AML-193 (cell line): ENCODE measurements at places on chromosomes 12 and 14.

DNA sequence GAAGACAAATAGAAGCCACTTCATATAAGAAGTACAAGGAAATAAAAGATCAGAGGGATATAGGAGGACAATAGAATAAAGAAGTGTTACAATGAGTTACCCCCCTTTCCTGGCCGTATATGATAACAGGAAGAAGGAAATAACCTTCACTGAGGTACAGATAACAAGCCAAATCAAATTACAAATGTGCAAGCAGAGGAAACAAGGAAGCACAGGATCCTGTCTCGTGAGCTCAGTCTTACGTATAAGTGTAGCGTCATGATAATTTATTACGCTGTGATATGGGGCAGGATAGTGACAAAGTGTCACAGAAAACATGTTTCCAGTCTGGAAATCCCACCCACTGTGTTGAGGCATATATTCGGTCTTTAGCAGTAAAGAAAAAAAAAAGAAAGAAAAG is 26.5 kb downstream of the CRACR2A start:
- no peak for DNase-seq

DNA sequence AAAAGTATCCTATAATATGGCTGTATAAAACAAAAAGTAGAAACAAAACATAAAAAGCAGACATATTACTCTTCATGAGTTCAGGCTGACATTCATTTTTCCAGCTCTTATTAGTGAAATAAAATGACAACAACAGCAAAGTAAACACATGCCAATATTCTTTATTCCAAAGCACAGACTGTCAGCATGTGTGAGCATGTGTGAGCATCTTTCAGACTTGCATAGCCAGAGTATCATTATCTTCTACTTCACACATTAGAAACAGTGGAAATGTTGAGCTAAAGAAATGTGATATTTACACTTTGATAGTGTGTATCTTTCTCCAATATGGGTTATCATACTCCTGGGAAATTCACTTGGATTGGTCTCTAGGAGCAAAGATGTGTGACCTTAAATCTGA is 476.6 kb upstream of the TMEM132C start:
- DNase-seq, result no peak

- DNase-seq, result no peak
These were observed 18.6 kb downstream of the KMT2D start for GRCh38 chr12:49041881-49042484.

- DNase-seq, result no peak
These were observed 36.9 kb upstream of the WDR89 start for GRCh38 chr14:63678536-63678935.

DNA sequence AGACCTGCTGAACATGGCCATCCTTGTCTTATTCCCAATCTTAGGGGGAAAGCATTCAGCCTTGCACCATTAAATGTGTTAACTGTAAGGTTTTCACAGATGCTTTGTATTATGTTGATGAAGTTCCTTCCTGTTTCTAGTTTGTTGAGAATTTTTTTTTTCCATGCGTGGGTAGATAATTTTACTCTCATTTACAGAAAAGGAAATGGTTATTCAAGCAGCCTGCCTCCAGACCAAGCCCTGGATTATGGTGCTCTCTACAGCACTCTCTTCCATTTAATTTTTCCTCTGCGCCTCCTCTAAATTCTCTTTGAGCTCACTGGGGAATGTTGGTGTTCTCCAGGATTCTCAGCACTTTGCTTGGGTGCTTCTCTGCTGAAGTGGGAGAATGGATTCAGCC is 179.3 kb upstream of the PZP start:
- no peak for DNase-seq

- peak; percentile 10 for DNase-seq
These were observed 56.5 kb downstream of the SLC38A1 start for GRCh38 chr12:46212108-46212982.

DNA sequence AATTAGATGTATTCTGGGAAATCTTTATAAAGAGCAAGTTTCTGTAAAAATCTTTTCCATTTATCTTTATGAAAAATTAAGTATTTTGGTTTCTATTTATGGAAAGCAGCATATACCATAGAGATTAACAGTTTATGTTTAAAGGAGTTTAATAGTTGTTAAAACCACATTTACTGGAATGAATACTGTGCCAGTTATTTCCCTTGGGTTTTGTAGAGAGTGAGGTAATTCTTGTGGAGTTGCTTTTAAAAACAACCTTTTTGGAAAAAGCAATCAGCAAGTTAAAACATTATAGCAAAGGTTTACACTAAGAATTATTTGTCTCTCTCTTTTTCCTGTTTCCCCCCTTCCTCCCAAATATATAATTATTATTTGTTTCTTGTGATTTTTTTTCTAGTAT is 34.9 kb downstream of the AEBP2 start:
- no peak for DNase-seq

GRCh38 chr14:24251880-24252288 is 9.5 kb upstream of the TINF2 start:
- no peak for DNase-seq

DNA sequence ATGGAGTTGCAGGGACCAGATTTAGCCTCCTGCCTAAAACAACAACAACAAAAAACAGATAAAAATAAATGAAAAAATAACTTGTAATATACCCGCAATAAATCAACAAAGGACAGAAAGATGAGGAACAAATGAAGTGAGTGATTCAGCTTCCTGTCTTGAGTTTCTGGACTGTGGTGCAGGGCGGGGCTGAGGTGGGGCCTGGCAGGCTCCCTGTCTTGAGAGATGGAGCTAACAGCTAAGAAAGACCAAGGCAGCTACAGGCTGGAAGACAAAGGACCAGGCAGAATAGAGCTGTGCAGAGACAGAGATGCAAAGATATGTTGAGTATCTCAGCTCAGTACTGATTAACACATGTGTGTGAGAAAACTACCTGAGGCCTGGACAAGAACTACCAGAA is 879.2 kb downstream of the AACS start:
- DNase-seq, result no peak

- peak; percentile 14 for DNase-seq
These were observed 72.4 kb downstream of the TTC9 start for GRCh38 chr14:70714055-70714550.

GRCh38 chr14:93112891-93113677 is 2.6 kb downstream of the ITPK1 start:
- peak; percentile 73 for DNase-seq

GRCh38 chr12:1791104-1791841 is 29.1 kb upstream of the LRTM2 start:
- DNase-seq, result peak; percentile 68

GRCh38 chr14:63295231-63295685 is 23.5 kb downstream of the GPHB5 start:
- DNase-seq, result no peak

DNA sequence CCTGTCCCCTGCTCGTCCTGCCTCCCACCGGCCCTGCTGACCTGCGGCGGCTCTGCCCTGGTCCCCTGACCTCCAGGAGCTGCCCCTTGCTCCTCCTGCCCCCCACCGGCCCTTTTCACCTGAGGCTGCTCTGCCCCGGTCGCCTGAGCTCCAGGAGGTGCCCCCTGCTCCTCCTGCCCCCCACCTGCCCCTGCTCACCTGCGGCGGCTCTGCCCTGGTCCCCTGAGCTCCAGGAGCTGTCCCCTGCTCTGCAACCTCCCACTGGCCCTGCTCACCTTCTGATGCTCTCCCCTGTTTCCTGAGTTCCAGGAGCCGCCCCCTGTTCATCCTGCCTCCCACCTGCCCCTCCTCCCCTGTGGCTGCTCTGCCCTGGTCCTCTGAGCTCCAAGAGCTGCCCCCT is 101.3 kb downstream of the TMEM121 start:
- DNase-seq, result no peak

GRCh38 chr12:131260251-131260905 is 306.7 kb downstream of the ADGRD1 start:
- no peak for DNase-seq

DNA sequence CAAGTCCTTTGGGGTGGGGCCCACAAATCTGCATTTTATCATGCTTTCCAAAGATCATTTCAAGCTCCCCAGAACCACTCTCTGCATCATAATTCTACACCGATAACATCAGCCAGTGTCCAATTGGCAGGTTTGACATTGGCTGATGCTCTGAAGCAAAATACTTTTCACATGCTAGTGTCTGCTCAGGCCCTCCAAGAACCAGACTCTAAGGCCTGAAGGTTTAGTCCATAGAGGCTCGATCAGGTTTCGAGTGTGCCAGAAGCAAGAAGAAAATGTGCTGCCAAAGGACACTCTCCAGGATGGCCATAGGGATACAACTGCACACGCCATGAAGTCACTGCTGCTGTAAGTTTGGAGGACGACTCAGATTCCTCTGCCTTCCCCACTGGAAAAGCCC is 280.3 kb downstream of the KSR2 start:
- DNase-seq, result no peak

- no peak for DNase-seq
These were observed 214.6 kb downstream of the PHETA1 start for GRCh38 chr12:111154147-111154834.

DNA sequence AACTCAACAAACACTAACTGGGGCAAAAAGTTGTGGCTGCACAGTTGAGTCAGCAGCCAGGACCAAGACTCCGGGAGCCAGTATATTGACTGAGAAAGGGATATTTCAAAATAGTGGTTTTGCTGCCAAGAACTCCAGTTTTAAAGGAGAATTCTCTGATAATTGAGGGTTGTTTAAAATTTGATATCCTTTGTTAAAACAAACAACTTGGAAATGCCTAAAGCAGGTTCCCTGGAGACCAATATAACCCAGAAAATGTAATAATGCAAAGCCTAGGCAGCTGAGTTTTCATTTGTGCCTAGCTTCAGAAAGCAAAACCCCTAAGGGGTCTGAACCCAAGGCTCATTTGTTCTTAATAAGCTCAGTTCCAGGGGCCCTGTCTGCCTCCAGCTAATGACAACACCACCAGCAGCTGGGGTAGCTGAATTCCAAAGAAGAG is 311.7 kb upstream of the CCDC196 start:
- DNase-seq, result no peak

DNA sequence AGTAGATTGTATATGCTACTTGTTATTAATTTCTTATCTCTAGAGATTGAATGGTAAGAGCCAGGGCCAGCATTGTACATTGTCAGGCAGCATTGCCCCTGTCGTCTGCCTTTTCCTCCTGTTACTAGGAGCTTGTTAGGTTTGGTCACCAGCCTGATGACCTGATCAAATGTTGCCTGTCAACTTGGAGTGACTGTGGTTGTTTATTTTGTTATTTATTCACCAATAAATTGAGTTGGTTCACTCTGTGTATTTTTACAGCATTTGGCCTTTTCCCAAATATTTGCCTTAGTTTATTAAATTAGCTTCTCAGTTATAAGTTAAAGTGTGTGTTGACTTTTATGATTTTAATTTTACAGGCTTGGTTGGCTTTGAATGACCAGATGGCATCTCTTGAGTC is 88.4 kb downstream of the PRKCH start:
- no peak for DNase-seq

GRCh38 chr14:98140862-98141530 is 1131.0 kb downstream of the BCL11B start:
- DNase-seq, result no peak
